ENCODE measurements at places on chromosomes 3 and 15. TPM values are rescaled to one million over a fixed set of nuclear protein-coding genes. Genes with fewer than 3 reads are reported as not detected.

DNA sequence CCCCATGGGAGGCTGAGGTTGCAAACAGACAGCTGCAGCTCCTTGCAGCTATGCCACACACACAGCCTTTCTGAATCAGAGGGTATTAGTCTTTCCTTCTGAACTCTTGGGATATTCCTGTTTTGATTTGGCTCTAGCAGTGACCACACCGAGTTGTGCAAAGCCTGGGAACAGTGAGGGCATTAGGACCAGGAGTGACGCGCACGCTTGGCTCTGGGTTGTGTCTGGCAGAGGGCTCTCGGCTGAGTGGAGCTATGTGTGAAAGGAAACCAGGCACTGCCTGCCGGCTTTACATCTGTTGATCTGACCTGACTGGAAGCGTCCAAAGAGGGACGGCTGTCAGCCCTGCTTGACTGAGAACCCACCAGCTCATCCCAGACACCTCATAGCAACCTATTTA lies at the start of gene GALNT15:
Gene GALNT15, plus strand, starts transcription at position 292 of the 400 bp plus-strand sequence. CDS start 472 bp downstream, outside the sequence.
- no peak within 1 kb of the TSS for H3K27ac ChIP-seq
- H3K36me3 ChIP-seq: no peaks in the 10 kb centered on the region
- H3K27me3 ChIP-seq: no peaks in the 10 kb centered on the region
- H3K4me1 ChIP-seq: no peaks in the 10 kb centered on the region
- H3K4me3 ChIP-seq: no peak within 1 kb of the TSS

GRCh38 chr3:43426388-43426787 lies 140.0 kb downstream of the SNRK start:
- H3K27me3 ChIP-seq: no peaks in the 10 kb centered on the region
- DNase-seq: no peak
- no peak overlapping the region for H3K4me3 ChIP-seq

GRCh38 chr3:63478990-63479660 lies 173.3 kb upstream of the SNTN start:
- H3K4me1 ChIP-seq: no peaks in the 10 kb centered on the region
- no peak overlapping the region for H3K4me3 ChIP-seq
- DNase-seq: no peak
- H3K36me3 ChIP-seq: no peaks in the 10 kb centered on the region

DNA sequence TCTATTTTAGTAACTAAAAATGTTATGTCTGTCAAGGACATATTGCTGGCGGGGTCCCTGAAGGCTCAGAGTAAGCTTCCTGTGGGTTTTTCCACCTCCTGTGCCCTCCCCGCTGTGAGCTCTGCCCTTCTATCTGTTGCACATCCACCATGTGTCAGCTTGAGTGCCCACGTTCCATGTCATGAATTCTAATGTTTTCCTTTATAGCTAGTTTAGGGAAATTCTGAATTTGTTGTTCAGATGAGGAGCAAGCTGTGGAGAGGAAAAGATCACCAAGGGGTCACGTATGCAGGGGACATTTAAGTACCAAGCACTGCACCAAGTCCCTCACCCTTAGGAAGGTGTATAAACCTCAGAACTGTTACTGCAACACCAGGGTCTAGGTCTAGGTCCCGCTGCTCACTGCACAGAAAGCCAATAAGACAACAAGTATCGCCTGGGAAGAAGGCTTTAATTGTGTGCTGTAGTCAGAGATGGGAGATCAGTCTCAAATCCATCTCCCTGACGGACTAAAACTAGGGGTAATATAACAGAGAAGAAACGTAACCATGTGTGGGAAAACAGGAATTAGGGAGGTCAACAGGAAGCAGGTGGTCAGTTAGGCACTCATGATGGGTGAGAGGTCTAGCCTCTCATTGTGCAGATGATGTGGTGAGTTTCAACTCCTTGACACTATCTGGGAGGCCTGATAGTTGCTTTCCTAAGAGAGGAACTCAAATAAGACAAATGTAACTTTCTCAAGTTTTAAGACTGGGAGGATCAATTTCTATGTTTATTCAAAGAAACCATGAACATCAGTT lies 9.7 kb downstream of the GP9 start:
- H3K4me1 ChIP-seq: no peaks in the 10 kb centered on the region
- no peak for DNase-seq
- H3K27ac ChIP-seq: no peak overlapping the region
- H3K4me3 ChIP-seq: no peak overlapping the region
- H3K27me3 ChIP-seq: no peaks in the 10 kb centered on the region
- H3K36me3 ChIP-seq: no peaks in the 10 kb centered on the region

GRCh38 chr3:176696816-176697215 lies 500.5 kb downstream of the TBL1XR1 start:
- H3K36me3 ChIP-seq: no peaks in the 10 kb centered on the region
- no peak for DNase-seq
- H3K4me1 ChIP-seq: peaks cover 3% of the 10 kb centered on the region
- no peak overlapping the region for H3K4me3 ChIP-seq

Gene TGM4
- total RNA-seq: not detected

GRCh38 chr15:90230071-90230494 lies 3.7 kb downstream of the CIB1 start:
- no peak overlapping the region for H3K4me3 ChIP-seq
- H3K36me3 ChIP-seq: peaks cover 17% of the 10 kb centered on the region
- H3K27me3 ChIP-seq: no peaks in the 10 kb centered on the region
- peaks cover 2% of the 10 kb centered on the region for H3K4me1 ChIP-seq

GRCh38 chr15:99526176-99526575 lies 39.6 kb upstream of the MEF2A start:
- no peaks in the 10 kb centered on the region for H3K36me3 ChIP-seq
- H3K27me3 ChIP-seq: no peaks in the 10 kb centered on the region
- H3K27ac ChIP-seq: no peak overlapping the region
- H3K4me1 ChIP-seq: no peaks in the 10 kb centered on the region

Gene LRRC31
- not detected for total RNA-seq

DNA sequence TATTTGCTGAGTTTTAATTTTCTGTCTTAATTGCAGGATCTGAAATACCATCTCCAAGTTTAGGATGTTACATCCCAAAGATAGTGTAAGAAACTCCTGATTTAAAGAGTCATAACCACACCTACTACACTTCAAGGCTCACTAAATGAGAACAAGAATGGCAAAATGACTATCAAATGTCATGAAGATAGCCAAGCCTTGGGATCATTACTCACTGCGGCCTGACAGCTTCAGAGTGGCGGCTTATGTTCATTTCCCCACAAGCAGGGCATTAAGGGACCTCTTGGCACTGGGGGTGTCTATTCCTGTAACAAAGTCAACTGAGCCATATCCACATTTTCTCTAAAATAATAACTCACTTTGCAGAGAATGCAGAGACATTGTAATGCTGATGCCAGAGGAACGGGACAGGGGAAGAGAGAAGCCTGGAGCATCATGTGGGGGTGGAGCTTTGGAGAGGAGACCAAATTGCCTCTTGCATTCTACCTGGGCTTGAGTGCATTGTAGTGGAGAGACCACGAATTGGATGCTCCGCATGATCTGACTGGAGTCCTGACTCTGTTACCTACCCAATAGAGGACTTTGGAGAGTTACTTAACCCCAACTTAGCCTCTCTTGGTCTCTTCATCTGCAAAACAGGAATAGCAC lies 219.2 kb downstream of the OPA1 start:
- no peak overlapping the region for H3K4me3 ChIP-seq
- peaks cover 55% of the 10 kb centered on the region for H3K4me1 ChIP-seq
- no peaks in the 10 kb centered on the region for H3K27me3 ChIP-seq

GRCh38 chr15:89317186-89317720 lies 17.4 kb downstream of the POLG start:
- H3K36me3 ChIP-seq: peaks cover 90% of the 10 kb centered on the region
- no peaks in the 10 kb centered on the region for H3K27me3 ChIP-seq
- no peak overlapping the region for H3K27ac ChIP-seq

DNA sequence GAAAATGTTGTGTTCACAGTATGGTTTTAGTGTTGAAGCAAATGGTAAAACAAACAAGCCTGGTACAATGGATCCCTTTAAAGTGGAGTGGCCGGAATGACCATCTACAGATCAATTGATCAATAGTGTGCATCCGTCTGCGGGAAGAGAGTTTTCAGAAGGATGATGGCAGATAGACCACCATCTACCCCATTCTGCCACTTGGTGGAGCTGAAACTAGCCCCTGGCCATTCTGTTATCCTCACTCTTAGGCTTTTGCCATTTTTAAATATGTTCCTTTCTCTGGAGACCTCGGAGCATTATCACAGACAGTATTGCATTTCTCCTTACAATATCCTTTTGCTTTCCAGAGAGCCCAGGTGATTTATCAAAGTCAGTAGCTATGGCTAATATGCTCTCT lies 258.9 kb upstream of the CFAP20DC start:
- H3K4me1 ChIP-seq: no peaks in the 10 kb centered on the region
- no peaks in the 10 kb centered on the region for H3K36me3 ChIP-seq
- no peak for DNase-seq
- H3K27ac ChIP-seq: no peak overlapping the region
- no peak overlapping the region for H3K4me3 ChIP-seq
- H3K27me3 ChIP-seq: no peaks in the 10 kb centered on the region

GRCh38 chr15:65115542-65115941 lies 542 bp upstream of the UBAP1L start:
- H3K4me3 ChIP-seq: no peak overlapping the region
- DNase-seq: no peak
- H3K36me3 ChIP-seq: peaks cover 27% of the 10 kb centered on the region

Gene CCR8
- total RNA-seq: not detected

GRCh38 chr3:132638706-132639105 lies 20.9 kb downstream of the ACAD11 start:
- peaks cover 5% of the 10 kb centered on the region for H3K36me3 ChIP-seq
- no peaks in the 10 kb centered on the region for H3K27me3 ChIP-seq
- H3K4me1 ChIP-seq: no peaks in the 10 kb centered on the region
- no peak overlapping the region for H3K4me3 ChIP-seq

- no peak for DNase-seq
- no peak overlapping the region for H3K27ac ChIP-seq
- no peak overlapping the region for H3K4me3 ChIP-seq
- peaks cover 12% of the 10 kb centered on the region for H3K36me3 ChIP-seq
- H3K4me1 ChIP-seq: no peaks in the 10 kb centered on the region
- H3K27me3 ChIP-seq: peaks cover 1% of the 10 kb centered on the region
Measured at GRCh38 chr3:101861212-101861788, 12.0 kb downstream of the NFKBIZ start.

Gene ATP11B
- 27.2 TPM for total RNA-seq

DNA sequence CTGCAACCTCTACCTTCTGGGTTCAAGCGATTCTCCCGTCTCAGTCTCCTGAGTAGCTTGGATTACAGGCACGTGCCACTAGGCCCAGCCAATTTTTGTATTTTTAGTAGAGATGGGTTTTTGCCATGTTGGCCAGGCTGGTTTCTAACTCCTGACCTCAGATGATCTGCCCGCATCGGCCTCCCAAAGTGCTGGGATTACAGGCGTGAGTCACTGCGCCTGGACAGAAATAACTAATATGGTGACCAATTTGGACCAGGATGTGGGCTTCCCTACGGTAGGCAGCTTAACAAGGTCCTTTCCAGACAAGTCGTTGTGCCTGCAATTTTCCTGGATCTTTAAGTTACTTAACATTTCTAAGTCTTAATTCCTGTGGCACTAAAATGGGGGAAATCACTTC lies 14.8 kb downstream of the WDR53 start:
- no peaks in the 10 kb centered on the region for H3K27me3 ChIP-seq
- H3K4me3 ChIP-seq: no peak overlapping the region
- H3K4me1 ChIP-seq: no peaks in the 10 kb centered on the region
- no peaks in the 10 kb centered on the region for H3K36me3 ChIP-seq
- H3K27ac ChIP-seq: no peak overlapping the region

Gene CAMK1
- total RNA-seq: 4.9 TPM

- H3K4me1 ChIP-seq: peaks cover 3% of the 10 kb centered on the region
- DNase-seq: no peak
- no peaks in the 10 kb centered on the region for H3K27me3 ChIP-seq
Measured at GRCh38 chr15:28919201-28919635, 33.4 kb downstream of the APBA2 start.

Gene SPTBN5
- 0.84 TPM for total RNA-seq

DNA sequence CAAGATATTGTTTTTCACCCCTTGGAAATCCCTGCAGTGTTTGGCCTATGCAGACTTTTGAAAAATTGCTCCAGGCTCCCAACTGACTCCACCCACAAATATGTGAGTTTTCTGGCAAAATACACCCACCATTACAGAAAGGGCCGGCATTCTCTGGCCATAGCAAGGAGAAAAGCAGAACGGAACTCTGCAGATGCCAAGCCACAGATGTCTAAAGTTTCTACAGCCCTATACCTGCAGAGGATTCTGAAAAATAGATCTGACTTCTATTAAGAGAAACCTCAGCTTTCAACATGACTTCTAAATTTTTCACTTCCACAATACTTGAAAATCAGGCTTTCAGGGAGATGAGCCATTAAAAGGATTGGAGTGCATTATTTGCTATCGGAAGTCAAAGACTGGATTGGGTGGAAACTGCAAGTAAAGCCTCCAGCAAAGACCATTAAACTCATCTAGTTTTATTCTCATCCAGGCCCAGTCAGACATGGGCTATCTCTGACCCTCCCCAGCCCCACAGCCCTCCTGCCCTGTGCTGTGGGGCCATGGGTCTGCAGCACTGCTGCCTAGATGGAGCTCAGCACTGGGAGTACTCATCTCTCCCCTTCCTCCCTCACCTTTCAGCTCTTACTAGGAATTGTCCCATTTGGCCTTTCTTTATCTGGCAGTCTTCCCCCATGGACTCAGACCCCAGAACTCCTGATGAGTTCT lies 243.1 kb upstream of the GOLGA6L4 start:
- no peaks in the 10 kb centered on the region for H3K36me3 ChIP-seq
- H3K4me1 ChIP-seq: no peaks in the 10 kb centered on the region
- no peak for DNase-seq
- no peak overlapping the region for H3K4me3 ChIP-seq
- no peak overlapping the region for H3K27ac ChIP-seq

DNA sequence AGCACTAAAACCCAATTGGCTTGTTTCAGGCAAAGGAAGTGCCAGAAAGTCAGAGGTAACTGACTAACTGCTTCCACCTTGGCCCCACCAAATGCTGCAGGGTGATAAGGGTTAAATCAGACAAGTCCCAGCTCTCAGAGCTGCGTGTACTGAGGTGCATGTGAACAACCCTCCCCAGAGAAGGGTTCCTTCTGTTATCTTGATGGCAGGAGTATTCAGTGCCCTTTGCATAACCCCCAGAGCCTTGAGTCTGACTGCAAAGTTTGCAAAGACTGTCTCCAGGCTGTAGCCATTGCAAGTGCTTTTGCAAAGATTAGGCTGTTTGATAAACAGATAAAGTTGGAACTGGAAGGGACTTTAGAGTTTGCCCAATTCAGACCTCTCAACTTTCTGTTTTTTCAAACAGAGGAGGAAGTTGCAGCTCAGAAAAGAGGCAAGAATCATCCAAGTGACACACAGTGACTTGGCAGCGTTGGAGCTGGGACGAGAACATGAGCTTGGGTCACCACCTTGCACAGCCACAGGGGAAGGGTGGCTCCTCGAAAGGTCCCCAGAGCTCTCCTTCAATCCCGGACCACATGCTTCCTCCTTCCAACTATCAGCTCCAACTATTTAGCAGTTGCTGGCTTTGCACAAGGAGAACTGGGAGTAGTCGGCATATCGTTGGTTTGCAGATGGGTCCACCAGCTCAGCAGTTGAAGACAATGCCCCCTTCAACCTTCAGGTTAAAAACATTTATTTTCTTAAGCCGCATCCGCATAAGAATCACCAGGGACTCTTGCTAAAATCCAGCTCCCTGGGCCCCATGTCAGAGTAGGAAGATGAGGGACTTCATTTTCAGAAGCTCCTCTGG lies 224.8 kb upstream of the HES1 start:
- no peaks in the 10 kb centered on the region for H3K36me3 ChIP-seq
- no peak for DNase-seq
- H3K27ac ChIP-seq: no peak overlapping the region
- no peaks in the 10 kb centered on the region for H3K4me1 ChIP-seq

Data from H1 (cell line).